ENCODE measurements at places on chromosomes 2 and 18. TPM values are rescaled to one million over a fixed set of nuclear protein-coding genes. Genes with fewer than 3 reads are reported as not detected.

The C2orf80 gene
- not detected for total RNA-seq

The BOD1L2 gene
- total RNA-seq, result not detected

The ALK gene
- under 0.01 TPM for total RNA-seq

The CD28 gene
- total RNA-seq, result under 0.01 TPM

The CXCR2 gene
- not detected for total RNA-seq

The GKN1 gene
- total RNA-seq, result not detected

The FECH gene
- 30.9 TPM for total RNA-seq

The ANKRD62 gene
- not detected for total RNA-seq

The MAPK4 gene
- not detected for total RNA-seq

The CRACDL gene
- not detected for total RNA-seq

The FZD7 gene
- total RNA-seq, result 68.4 TPM

The INHA gene
- total RNA-seq, result 0.46 TPM

The ITGAV gene
- total RNA-seq, result 258 TPM

The KHK gene
- 0.55 TPM for total RNA-seq

The NEU4 gene
- total RNA-seq, result not detected

The ITGB1BP1 gene
- 33.7 TPM for total RNA-seq

Data from smooth muscle cell of bladder (primary cell).